M059J (cell line): ENCODE measurements at places on chromosomes 11 and 22. TPM values are rescaled to one million over a fixed set of nuclear protein-coding genes. Genes with fewer than 3 reads are reported as not detected.

JHY gene
- total RNA-seq: 6.2 and 6.8 TPM in 2 replicates

TPBGL gene
- total RNA-seq: not detected in 2 replicates

EMID1 gene
- total RNA-seq: 0.07 TPM in 1 of 2 replicates, not detected in the other

DRD2 gene
- total RNA-seq: 3.3 and 4.3 TPM in 2 replicates

C1QTNF4 gene
- total RNA-seq: 0.10 TPM in 1 of 2 replicates, not detected in the other

ARHGEF17 gene
- 6.0 and 17.5 TPM in 2 replicates for total RNA-seq

MRGPRX4 gene
- total RNA-seq: not detected in 2 replicates

FGF3 gene
- not detected in 2 replicates for total RNA-seq

MMP11 gene
- total RNA-seq: 1.9 and 4.2 TPM in 2 replicates

HEPHL1 gene
- 1.0 and 1.2 TPM in 2 replicates for total RNA-seq

RGL4 gene
- total RNA-seq: not detected in 2 replicates

RAG1 gene
- 0.52 and 0.57 TPM in 2 replicates for total RNA-seq

ANKK1 gene
- total RNA-seq: not detected in 2 replicates

DNA sequence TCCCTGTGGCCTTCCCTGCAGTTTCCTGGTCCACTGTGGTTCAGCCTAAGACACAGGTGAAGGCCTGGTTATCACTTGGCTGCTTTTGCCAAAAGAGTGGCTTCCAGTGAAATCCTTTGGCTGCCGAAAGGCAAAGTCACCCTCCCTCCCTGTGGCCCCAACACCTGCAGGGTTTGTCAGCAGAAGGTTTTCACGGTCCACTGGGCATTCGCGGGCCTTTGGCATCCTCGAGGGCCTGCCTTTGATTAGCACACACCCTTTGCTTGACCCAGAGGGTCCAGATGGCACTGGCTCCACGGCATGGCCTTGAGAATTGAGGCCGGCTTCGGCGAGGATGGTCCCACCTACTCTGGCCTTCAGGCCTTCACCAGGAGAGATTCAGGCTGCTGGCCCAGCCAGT is 35.3 kb downstream of the RTN4R start:
- no peak for DNase-seq

- DNase-seq: no peak
These were observed 61.0 kb upstream of the GLYATL1B start for GRCh38 chr11:59025097-59025496.

- DNase-seq: no peak
These were observed 62.1 kb downstream of the TCF20 start for GRCh38 chr22:42208362-42208761.

- DNase-seq: peak; percentile 76
These were observed 66.5 kb upstream of the CLMP start for GRCh38 chr11:123261345-123262106.

DNA sequence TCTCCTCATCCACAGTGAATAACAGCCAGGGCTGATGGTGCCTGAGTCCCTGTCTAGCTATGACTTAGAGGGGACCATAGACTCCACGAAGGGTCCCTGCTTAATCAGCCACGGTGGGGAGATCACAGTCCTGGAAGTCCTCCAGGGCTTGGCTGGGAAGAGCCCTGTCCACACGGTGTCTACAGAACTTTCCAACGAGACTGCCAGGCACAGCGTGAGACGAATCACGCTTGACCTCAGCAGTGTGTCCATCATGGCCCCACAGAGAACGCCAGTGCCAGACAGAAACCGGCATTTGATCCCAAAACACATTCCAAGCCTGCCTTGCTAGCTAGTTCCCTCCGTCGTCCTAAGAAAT is 143.4 kb downstream of the CRYBB2 start:
- DNase-seq: no peak

- no peak for DNase-seq
These were observed 80.4 kb downstream of the SPON1 start for GRCh38 chr11:14042686-14043465.

GRCh38 chr11:96132437-96132836 is 208.5 kb upstream of the MTMR2 start:
- DNase-seq: no peak

DNA sequence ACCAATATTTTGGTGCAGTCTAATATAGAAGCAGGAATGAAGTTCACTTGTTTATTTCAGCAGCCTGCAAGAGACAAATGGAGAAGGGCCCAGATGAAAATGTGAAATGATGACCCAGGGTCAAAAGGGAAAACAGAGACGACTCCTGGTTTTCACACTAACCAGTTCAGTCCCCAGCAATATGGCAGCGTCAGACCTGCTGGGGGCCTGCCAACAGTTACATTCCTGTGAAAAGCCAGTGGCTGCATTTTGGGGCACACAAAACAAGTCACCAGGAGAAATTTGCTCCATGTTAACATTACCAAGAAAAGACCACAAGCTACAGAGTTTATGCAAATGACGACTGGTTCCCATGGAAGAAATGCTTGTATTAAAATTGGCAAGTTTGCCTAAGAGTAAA is 80.2 kb downstream of the CCDC34 start:
- DNase-seq: peak; percentile 93

DNA sequence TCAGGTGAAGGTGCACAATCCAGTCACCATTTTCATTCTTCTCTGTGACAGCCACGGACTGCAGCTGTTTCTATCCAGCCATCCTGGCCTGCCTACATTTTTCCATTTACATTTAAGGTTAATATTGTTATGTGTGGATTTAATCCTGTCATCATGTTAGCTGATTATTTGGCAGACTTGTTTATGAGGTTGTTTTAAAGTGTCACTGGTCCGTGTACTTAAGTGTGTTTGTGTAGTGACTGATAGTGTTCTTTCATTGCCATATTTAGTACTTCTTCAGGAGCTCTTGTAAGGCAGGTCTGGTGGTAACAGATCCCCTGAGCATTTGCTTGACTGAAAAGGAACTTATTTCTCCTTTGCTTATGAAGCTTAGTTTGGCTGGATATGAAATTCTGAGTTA is 364.2 kb downstream of the JRKL start:
- DNase-seq: no peak

DNA sequence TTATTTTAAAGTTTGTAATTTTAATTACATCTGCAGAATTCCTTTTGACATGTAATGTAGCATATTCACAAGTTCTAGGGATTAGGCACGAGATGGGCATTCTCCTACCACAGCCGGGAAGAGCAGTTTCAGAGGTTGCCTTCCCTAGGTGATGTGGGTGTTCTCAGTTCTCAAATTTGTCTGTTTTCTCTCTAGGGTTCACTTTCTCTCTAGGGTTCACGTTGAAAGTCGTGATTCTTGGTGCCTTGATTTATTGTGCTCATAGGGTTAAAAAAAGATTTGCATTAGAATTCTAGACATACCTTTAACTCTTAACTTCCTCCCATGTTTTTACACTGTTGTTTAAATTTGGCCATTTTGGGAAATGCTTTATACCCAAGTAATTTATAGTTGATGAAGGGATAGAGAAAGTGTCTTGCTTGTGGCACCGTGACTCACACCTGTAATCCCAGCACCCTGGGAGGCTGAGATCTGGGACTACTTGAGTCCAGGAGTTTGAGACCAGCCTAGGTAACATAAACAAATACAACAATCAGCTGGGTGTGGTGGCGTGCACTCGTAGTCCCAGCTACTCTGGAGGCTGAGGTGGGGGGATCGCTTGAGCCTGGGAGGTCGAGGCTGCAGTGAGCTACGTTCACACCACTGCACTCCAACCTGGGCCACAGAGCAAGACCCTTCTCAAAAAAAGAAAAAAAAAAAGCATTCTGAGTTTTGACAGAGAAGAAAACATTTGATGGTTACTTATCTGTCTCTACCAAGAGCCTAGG is 3.6 kb downstream of the MED15 start:
- peak; percentile 68 for DNase-seq

DNA sequence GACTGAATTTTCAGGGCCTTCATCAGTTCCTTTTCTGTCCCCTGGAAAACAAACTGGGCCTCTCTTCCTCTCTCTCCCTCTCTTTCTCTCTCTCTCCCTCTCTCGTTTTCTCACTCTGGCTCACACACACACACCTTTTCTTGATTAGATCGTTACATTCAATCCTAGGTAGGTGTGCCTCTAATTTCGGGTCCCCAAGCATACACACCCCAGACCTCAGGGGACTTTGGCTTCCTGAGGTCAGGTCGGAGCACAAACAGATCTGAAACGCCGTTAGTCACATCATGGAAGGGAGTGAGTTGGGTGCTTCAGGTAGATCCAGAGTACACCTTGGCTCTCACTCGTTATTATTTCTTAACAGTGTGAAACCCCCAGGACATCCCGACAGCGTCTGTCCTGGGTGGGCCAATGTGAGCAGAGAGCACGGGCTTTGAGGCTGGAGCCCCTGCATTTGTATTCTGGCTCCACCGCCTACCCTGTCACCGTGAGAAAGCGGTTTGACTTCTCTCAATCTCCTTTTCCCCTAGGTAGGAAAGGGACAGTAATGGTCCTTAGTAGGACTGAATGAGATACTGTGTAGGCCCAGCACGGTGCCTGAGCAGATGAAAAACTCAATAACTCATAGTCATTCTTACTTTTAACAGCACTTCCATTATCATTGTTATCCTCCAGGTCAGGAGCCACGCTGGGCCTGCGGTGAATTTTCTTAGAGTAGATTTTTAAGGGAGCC is 37.3 kb upstream of the POU2AF1 start:
- DNase-seq: no peak

DNA sequence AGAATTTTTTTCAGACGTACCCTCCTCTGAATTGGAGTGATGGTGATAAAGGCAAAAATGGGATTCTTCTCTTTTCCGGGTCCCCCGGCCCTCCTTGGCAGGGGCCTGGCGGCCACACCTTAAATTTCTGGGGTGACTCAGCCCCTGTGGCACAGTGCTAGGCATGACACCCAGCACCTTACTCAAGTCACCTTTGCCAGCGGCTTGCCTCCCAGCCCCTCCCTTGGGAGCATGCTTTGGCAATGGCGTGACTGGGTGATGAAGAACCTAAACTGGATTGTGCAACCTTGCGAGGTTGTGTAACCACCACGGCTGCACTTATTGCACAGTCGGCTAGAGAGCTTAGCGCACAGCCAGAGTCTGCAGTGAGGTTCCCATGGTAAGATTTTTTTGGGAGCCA is 16.2 kb upstream of the LDLRAD3 start:
- peak; percentile 68 for DNase-seq

- no peak for DNase-seq
These were observed 318.3 kb downstream of the SHANK2 start for GRCh38 chr11:70933981-70934583.

DNA sequence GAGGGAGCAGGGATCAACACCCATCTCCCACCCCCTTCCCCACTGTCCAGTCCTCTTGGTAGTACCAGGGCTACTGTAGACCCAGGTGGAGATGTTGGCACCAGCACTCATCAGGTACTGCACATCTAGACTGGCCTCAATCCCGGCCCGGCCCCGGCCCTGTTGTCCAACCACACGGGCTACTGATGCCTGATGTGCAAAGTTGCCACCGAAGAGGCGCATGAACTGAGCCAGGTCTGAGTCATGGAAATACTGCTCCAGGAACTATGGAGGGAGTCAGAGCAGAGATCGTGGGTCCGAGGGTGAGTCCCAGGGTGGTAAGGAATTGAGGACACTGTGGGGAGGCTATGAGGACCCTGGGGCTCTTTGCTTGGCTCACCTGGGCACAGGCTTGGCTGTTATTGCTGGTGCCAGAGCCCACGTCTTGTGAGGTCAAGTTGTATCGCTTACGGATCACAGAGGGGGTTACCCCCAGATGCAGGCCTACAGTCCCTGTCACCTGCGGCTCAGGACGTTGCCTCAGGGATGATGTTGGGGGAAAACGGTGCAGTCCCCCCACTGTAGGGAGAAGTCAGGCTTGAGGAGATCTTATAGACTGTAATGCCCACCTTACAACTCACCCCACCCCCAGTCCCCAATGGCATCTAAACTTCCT is 2.5 kb downstream of the TPP1 start:
- DNase-seq: no peak

DNA sequence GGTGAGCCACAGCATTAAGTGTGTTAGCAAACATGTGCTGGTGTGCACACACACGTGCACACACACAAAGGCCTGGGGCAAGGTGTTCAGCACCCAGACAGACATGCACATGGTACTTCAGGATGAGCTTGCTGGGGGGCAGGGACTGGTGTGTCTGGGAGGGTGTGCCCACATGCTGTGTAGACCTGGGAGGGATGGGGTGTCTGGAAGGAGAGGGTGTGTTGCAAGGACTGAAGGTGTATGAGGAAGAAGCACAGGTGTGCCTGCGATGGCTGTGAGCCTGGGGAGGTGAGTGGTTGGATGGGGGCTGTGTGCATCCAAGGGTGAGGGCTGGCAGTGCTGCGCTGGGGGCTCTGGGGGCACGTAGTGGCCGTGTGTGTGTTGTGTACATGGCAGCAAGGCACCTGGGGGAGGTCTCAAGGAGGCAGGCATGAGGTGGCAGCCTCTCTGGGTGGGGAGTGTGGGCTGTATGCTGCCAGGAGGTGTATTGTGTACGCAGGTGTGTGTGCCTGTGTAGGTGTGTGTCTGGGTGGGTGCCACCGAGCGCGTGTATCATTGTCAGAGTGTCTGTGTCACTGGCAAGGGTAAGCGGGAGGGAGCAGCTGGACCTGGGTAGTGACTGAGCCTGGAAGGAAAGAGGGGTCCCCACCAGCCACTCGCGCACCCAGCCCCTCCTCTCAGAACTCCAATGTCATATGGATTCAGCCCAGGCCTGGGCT is 2.2 kb downstream of the NRXN2 start:
- no peak for DNase-seq

GRCh38 chr22:41957941-41958556 is 6.1 kb downstream of the SMIM45 start:
- no peak for DNase-seq

DNA sequence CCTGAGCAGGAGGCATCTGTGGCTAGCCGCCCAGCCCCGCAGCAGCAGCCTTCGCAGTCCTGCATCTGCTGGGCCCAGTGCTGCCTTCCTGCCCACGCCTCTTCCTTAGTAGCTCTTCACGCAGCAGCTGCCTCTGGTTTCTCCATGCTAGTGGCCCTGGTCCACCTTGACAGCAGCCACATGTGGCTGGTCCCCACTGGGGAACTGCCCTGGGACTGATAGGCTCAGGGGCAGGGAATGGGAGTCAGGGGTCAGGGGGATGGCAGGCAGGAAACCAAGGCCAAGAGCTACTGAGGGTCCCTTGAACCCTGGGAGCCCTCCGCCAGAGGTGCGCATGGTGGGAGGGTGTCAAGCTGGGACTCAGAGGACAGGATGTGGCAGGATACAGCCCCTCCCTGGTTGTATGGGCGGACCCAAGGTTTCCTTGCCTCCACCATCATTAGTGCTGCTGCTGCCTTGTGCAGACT is 99.4 kb upstream of the PITPNB start:
- DNase-seq: no peak

GRCh38 chr22:40638261-40638660 is 1.7 kb upstream of the MRTFA start:
- no peak for DNase-seq

- no peak for DNase-seq
These were observed 629 bp downstream of the TTLL8 start for GRCh38 chr22:50057278-50058060.

DNA sequence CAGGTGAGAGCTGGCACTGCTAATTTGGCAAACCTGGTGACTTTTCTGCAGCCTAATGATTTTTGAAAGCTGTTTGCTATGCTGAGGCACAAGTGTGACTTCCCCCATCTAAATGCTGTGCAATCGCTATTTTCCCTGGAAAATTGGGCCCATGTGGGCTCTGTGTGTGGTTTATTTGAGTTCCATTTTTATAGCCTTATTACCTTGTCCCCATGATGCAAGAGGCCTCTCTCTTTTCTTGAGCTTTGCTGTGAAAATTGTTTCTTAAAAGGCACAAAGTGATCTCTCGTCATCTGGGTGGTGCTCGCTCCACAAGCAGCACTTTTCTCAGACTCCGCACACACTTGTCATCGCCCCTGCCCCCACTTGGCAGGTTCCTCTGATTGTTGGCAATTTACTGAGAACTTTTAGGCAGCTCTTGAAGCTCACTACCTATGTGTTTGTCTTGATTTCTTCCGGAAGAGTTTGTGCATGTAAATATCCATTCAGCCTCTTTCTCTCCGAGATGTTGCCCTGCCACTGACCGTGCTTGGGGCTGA is 24.9 kb downstream of the BMAL1 start:
- no peak for DNase-seq
